H1 (cell line): ENCODE measurements at places on chromosomes 3 and 15. TPM values are rescaled to one million over a fixed set of nuclear protein-coding genes. Genes with fewer than 3 reads are reported as not detected.

- no peaks in the 10 kb centered on the region for H3K27me3 ChIP-seq
- H3K4me3 ChIP-seq: no peak overlapping the region
- no peaks in the 10 kb centered on the region for H3K4me1 ChIP-seq
- H3K36me3 ChIP-seq: no peaks in the 10 kb centered on the region
- no peak overlapping the region for H3K27ac ChIP-seq
- no peak for DNase-seq
These were observed 45.6 kb upstream of the NDUFB4 start for GRCh38 chr3:120550546-120550945.

GRCh38 chr15:65344214-65344913 is 33.4 kb downstream of the IGDCC3 start:
- peaks cover 10% of the 10 kb centered on the region for H3K4me1 ChIP-seq
- no peaks in the 10 kb centered on the region for H3K27me3 ChIP-seq
- no peaks in the 10 kb centered on the region for H3K36me3 ChIP-seq
- no peak for DNase-seq
- H3K27ac ChIP-seq: no peak overlapping the region

DNA sequence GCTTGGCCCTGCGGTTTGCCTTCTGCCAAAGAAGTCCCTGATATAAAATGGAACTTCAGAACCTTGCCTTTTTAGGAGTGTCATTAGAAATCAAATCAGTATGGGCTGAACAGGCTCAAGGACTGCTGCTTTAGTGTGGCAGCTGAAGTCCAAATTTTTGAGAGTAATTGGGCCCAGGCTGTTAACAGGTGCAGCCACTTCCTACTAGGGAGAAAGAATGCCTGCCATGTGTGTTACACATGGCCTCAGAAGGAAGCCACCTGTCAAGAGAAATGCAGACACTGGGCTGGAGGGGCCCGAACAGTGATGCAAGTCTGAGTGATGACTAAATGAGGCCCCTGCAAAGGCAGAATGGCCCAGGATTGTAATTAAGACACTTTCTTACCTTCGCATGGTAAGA is 786.7 kb upstream of the CFAP20DC start:
- H3K27ac ChIP-seq: no peak overlapping the region
- no peaks in the 10 kb centered on the region for H3K36me3 ChIP-seq
- no peaks in the 10 kb centered on the region for H3K4me1 ChIP-seq
- no peak overlapping the region for H3K4me3 ChIP-seq
- H3K27me3 ChIP-seq: no peaks in the 10 kb centered on the region

DNA sequence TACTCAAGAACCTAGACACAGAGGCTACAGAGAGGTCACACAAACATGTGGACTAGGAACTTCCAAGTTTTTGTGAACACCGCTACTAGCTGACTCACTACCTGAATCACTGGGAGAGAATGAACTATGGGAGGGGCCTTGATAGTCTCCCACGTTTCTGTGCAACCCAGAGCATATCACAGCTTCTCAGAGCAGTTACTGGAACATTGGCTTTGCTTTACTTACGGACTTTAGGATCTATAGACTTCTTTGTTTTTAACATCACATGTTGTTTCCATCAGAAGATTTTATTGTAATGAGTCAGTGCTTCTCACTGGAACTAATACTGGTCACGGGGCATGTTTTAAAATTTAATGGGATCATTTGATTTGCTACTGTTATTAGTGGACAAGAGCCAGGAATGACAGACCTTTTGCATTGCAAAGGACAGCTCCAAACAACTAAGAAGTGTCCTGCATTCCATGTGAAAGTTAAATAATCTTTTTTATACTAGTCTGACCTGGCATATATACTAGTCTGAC is 35.6 kb downstream of the RTP4 start:
- no peak overlapping the region for H3K27ac ChIP-seq
- H3K36me3 ChIP-seq: no peaks in the 10 kb centered on the region
- no peaks in the 10 kb centered on the region for H3K27me3 ChIP-seq
- no peaks in the 10 kb centered on the region for H3K4me1 ChIP-seq
- H3K4me3 ChIP-seq: no peak overlapping the region

The GRAMD2A gene
- 0.57 and 0.66 TPM in 2 replicates for polyA plus RNA-seq

The ISG20 gene
- polyA plus RNA-seq: 5.0 and 5.2 TPM in 2 replicates
